ENCODE measurements at places on chromosomes 3 and 15.

DNA sequence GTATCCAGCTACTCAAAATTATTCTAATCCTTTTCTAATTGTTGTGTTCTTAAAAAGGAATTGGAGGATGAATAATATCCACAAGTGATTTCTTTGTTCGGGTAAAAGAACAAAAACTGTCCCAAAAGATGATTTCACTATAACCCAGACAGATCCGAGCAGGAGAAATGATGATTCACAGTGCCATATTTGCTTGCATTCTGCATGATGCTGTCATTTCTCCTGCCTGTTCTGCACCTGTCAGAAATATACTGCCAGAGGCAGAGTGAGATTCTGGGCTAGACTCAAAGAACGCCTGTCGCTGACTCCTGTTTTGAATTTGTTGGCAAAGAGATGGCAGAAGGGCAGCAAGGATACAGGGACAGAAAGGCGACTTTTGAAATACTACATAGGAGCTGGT lies 34.7 kb upstream of the SLC24A5 start:
- no peak for DNase-seq

DNA sequence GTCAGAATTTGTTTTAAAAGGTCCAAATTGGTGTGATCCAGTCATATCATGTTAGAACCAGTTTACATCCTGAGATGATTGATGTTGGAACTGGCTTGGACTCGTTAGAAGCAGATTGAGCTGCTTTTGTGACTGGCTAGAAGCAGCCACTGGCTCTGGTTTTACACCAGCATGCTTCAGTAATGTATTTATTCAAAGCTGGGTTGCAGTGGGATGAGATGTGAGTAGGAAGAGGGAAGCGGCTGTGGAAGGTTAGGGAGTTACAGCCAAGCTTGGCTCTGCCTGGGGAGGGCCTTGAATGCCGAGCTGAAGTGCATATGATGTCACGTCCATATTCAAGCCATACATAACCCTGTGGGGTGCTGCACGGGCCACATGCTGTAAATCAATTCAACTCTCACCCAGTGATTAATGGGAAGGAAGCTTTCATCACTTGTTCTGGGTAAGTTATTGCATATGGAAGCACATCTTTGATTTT lies 104.0 kb upstream of the SMAD3 start:
- no peak for DNase-seq

DNA sequence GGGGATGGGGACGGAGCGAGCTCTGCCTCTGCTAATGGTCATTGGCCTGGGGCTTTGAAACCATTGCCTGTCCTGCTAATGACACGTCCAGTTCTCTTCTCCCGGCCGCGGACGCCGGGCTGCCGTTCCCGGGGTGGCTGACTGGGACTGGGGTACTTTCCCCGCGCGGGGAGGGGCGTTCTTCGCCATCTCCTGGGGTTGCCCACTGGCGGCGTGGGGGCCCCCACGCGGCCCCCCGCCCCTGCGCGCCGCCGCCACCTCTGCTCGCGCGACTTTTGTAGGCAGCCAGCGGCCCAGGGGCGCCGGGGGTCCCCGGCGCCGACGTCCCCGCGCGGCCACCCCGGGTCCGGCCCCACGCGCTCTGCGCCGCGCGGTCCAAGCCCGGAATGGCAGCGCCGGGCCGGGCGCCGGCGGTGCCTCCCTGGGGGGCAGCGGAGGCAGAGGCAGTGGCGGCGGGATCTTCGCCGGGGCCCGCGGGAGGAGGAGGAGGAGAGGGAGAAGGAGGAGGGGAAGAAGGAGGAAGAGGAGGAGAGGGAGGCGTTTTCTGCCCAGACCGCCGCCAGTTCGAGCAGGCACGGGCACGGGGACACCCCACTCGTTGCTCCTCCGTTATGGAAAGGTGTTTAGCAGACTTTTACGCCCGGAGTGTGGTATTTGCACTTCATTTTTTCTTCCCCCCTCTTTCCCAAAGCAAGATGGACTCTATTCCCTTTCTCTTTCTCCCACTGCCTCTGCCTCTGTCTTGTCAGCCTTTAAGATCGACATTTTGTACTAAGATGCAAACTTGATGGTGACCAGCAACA lies 2.3 kb downstream of the BBX start:
- peak; percentile 74 for DNase-seq

GRCh38 chr15:40050788-40051470 lies 11.9 kb upstream of the SRP14 start:
- no peak for DNase-seq

GRCh38 chr15:29051422-29051821 lies 165.6 kb downstream of the APBA2 start:
- DNase-seq, result no peak

GRCh38 chr15:59329091-59329490 lies 43.6 kb downstream of the MYO1E start:
- DNase-seq, result no peak

GRCh38 chr3:184758056-184758455 lies 46.2 kb upstream of the MAGEF1 start:
- no peak for DNase-seq

DNA sequence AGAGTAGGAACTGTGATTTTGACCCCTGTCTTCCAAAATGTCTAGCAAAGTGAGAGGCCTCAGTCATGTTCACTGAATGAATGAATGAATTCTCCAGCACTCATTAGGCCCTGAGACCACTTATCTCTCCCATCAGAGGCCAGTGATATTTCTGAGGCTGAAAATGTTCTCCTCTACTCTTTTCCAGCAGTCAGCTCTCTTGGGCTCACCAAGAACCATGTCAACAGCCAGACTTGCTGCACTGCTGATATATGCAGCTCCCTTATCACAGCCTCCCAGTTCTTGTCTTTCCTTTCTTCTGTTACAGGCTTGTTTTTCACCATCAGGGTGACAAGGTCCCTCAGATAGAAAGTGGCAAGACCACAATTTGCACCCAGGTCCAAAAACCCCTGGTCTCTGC lies 28.7 kb upstream of the MFSD1 start:
- DNase-seq, result no peak

GRCh38 chr3:73270839-73271483 lies 209.5 kb downstream of the EBLN2 start:
- no peak for DNase-seq

- no peak for DNase-seq
These were observed 193.1 kb downstream of the TNIK start for GRCh38 chr3:171267104-171267503.

DNA sequence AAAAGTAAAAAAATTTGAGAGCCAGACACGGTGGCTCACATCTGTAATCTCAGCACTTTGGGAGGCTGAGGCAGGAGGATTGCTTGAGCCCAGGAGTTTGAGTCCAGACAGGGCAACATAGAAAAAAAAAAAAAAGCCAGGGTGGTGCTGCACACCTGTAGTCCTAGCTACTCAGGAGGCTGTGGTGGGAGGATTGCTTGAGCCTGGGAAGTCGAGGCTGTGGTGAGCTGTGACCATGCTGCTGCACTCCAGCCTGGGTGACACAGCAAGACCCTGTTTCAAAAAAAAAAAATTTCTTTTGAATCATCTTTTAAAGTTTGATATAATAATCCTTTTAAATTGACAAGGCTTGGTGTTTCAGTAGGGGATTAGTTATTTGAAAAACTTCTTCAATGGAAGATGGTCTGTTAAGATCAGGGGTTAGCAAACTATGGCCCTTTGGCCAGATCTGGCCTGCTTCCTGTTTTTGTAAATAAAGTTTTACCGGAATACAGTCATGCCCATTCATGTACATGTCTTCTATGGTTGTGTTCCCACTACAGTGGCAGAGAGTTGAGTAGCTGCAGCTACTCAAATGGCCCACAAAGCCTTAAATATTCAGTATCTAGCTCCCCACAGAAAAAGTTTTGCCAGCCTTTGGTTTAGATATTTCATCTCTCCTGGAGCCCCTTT lies 28.9 kb downstream of the CDAN1 start:
- no peak for DNase-seq

DNA sequence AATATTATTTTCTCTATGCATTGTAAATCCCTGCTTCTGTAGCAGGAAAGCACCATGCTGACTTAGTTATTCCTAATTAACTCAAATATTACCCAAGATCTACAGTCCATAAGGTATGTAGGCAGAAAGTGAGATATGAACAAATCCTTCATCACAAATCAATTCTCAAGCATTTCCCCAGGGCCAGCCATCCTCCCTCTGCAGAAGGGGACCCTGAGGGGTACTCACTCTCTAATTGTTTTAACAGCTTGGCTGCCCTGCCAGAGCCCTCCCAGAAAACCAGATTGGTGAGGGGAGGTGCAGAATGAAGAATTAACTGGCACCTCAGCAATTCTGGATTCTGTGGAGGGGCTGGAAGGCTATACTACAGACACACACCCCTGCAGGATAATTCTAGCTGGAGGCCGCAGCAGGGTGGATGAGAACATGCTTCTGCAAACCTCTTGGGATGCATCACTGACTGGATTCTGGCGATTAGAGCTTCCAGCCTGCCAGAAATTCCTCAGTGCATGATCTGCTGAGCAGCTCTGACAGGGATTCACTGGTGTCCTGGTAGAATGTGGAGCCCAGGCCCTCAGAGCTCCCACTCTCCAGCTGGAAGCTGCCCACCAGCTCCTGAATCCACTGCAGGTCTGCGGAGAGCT lies 88.6 kb upstream of the HERC1 start:
- DNase-seq, result no peak

- no peak for DNase-seq
These were observed 99.1 kb downstream of the NSMCE3 start for GRCh38 chr15:29170521-29170920.

DNA sequence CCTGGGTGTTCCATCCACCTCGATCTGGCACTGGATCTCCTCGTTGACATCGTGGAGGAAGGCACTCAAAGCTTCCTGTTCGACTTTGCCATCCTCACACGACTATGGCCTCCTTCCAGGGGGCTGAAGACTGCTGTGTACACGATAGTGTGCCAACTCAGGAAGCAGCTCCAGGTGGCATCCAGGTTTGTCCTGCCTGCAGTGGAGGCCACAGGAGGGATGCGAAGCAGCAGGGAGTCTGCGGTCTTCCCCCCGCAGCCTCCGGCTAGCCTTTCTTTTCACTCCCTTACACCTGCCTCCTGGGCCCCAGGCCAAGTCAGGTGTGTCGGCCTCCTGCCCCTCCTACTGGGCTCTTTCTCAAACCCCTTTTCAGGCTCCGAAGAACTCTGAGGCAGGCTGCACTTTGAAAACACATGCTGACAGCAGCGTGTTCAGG lies 32.2 kb downstream of the SYNM start:
- DNase-seq, result peak; percentile 54

DNA sequence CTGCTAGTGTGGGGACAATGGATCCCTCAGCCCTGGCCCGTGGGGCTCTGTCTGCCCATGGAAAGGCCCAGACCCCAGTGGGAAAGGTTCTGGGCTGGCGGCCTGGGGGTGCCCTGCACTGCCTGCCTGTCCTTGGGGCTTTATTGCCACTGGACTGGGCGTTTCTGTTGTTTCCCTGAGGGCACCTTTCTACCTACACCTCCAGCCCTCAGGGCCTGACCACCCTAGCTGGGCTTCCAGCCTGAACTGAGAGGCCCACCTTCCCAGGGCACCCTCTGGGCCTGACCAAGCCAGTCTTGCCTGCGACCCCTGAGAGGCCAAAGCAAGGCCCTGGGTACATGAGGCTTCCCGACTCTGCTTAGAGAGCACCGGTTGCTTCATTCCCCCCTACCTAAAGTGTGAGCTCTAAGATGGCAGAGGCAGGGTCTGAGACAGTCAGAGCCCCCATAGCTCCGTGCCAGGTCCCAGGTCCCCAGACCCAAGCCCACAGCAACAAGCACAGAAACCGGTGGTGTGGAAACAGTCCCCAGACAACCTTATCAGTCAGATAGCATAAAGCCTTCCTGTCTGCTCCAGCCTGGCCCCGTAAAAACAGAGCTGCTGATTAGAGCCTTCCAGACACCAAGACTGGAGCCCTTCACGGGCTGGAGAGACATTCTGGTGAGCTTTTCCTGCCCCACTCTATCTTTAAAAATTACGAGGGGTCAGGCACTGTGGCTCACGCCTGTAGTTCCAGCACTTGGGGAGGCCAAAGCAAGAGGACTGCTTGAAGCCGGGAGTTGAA lies 102.8 kb downstream of the CHSY1 start:
- DNase-seq, result no peak

- no peak for DNase-seq
These were observed 50.8 kb downstream of the PLOD2 start for GRCh38 chr3:146110161-146110560.

DNA sequence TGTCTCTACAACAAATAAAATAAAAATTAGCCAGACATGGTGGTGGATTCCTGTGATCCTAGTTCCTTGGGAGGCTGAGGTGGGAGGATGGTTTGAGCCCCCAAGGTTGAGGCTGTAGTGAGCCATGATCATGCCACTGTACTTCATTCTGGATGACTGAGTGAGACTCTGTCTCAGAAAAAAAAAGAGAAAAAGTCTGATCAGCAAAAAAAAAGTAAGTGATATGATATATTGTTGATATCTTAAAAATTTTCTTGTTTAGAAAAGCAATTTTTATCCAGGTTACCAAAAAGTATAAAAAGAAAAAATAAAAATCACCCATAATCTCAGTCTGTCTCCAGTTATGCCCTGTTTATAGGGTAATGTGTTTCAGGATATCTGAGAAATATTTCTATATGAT lies 251.4 kb downstream of the OTOL1 start:
- DNase-seq, result no peak

- DNase-seq, result no peak
These were observed 7.4 kb upstream of the CAMP start for GRCh38 chr3:48215876-48216275.

GRCh38 chr3:168071591-168072322 lies 24.0 kb downstream of the GOLIM4 start:
- DNase-seq, result no peak

- DNase-seq, result no peak
These were observed 40.2 kb upstream of the MEIS2 start for GRCh38 chr15:37140531-37141058.

GRCh38 chr15:31801152-31801551 lies 229.2 kb upstream of the CHRNA7 start:
- no peak for DNase-seq

DNA sequence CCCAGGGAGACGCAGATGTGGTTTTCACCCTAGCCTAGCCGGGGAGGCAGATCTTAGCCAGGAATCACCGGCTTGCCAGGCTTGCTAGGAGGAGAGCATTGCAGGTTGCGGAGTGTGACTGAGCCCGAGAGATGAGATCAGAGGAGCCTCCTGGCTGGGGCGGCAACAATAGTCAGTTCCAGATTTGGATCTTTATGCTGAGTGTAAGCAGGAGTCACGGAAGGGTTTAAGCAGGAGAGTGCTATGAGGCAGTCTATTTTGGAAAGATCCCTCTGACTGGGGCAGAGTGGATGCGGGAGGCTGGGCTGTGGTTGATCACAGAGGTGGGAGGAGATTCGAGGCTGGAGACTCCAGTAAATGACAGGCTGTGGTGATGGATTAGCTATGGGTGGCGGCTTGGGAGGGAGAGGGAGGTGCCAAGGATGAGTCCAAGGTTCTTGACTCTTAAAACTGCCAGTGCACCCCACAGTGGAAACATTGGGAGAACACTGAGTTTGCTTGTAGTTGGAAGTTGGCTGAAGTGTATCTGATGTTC lies 10.4 kb upstream of the BAHD1 start:
- no peak for DNase-seq

Data from type B pancreatic cell (in vitro differentiated cells).